ENCODE measurements at places on chromosomes 11 and 22. TPM values are rescaled to one million over a fixed set of nuclear protein-coding genes. Genes with fewer than 3 reads are reported as not detected.

The HBE1 gene
- not detected for total RNA-seq

The LYVE1 gene
- not detected for total RNA-seq

The OR5D14 gene
- total RNA-seq = not detected

The PRMT3 gene
- total RNA-seq = 36.4 TPM

The ACR gene
- not detected for total RNA-seq

The INPP5J gene
- total RNA-seq = 0.29 TPM

The BAIAP2L2 gene
- 0.67 TPM for total RNA-seq

The MUC5B gene
- not detected for total RNA-seq

The OR8A1 gene
- total RNA-seq = not detected

The C11orf87 gene
- not detected for total RNA-seq

The SCGB1A1 gene
- total RNA-seq = not detected

The TCN1 gene
- total RNA-seq = not detected

The OR2D2 gene
- not detected for total RNA-seq

The APOL5 gene
- total RNA-seq = not detected

The MAP6 gene
- not detected for total RNA-seq

The ADAMTS15 gene
- total RNA-seq = not detected

The GPHA2 gene
- total RNA-seq = not detected

The DDTL gene
- not detected for total RNA-seq

The KMT5B gene
- 17.9 TPM for total RNA-seq

The IRAG1 gene
- total RNA-seq = not detected

The TMEM123 gene
- total RNA-seq = 234 TPM

The KCTD14 gene
- 0.16 TPM for total RNA-seq

The TMEM138 gene
- 47.0 TPM for total RNA-seq

The KREMEN1 gene
- 0.43 TPM for total RNA-seq

The MPPED2 gene
- 0.63 TPM for total RNA-seq

The FBLN1 gene
- not detected for total RNA-seq

The NTM gene
- not detected for total RNA-seq

The PIWIL4 gene
- 0.36 TPM for total RNA-seq

The SHANK2 gene
- not detected for total RNA-seq

The OR6T1 gene
- total RNA-seq = not detected

The FOXRED2 gene
- 17.5 TPM for total RNA-seq

The OR51B4 gene
- total RNA-seq = not detected

The GAL3ST1 gene
- not detected for total RNA-seq

The RBMXL2 gene
- not detected for total RNA-seq

The MIOX gene
- total RNA-seq = not detected

The ARSA gene
- total RNA-seq = 11.8 TPM

The TRIM49C gene
- not detected for total RNA-seq

The MS4A12 gene
- not detected for total RNA-seq

The MMP27 gene
- total RNA-seq = not detected

The TNNI2 gene
- total RNA-seq = 0.92 TPM

The CHADL gene
- total RNA-seq = not detected

The OMP gene
- total RNA-seq = not detected

The MADD gene
- 61.2 TPM for total RNA-seq

The USP2 gene
- total RNA-seq = 0.61 TPM

The KRTAP5-1 gene
- total RNA-seq = not detected

The RIMBP3C gene
- total RNA-seq = not detected

The RNF169 gene
- 14.2 TPM for total RNA-seq

The C11orf65 gene
- 1.1 TPM for total RNA-seq
